ENCODE measurements at places on chromosomes 5 and 9.

- peaks cover 5% of the 10 kb centered on the region for H3K27me3 ChIP-seq
- H3K27ac ChIP-seq = no peak overlapping the region
- no peak for DNase-seq
- peaks cover 5% of the 10 kb centered on the region for H3K4me1 ChIP-seq
- no peaks in the 10 kb centered on the region for H3K36me3 ChIP-seq
- no peak overlapping the region for H3K4me3 ChIP-seq
Observed at GRCh38 chr9:114423181-114423580, 35.4 kb upstream of the AKNA start.

DNA sequence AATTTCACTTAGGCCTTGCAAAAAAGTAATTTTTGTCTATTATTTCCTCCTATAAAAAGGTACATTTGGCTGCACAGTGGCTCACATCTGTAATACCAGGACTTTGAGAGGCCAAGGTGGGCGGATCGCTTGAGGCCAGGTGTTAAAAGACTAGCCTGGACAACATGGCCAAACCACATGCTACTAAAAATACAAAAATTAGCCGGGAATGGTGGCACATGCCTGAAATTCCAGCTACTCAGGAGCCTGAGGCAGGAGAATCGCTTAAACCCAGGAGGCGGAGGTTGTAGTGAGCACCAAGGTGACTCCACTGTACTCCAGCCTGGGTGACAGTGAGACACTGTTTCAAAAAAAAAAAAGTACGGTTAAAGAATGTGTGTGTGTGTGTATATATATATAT lies 15.7 kb downstream of the NUP155 start:
- peaks cover 26% of the 10 kb centered on the region for H3K36me3 ChIP-seq
- no peak for DNase-seq
- H3K4me3 ChIP-seq = no peak overlapping the region
- H3K27me3 ChIP-seq = no peaks in the 10 kb centered on the region

- H3K27ac ChIP-seq = no peak overlapping the region
- no peaks in the 10 kb centered on the region for H3K36me3 ChIP-seq
- H3K4me3 ChIP-seq = no peak overlapping the region
- H3K4me1 ChIP-seq = no peaks in the 10 kb centered on the region
- H3K27me3 ChIP-seq = peaks cover 3% of the 10 kb centered on the region
Observed at GRCh38 chr5:39891376-39891775, 466.6 kb upstream of the DAB2 start.

- no peaks in the 10 kb centered on the region for H3K4me1 ChIP-seq
- H3K4me3 ChIP-seq = no peak overlapping the region
- no peaks in the 10 kb centered on the region for H3K27me3 ChIP-seq
- no peaks in the 10 kb centered on the region for H3K36me3 ChIP-seq
Observed at GRCh38 chr5:41345295-41345694, 132.0 kb upstream of the C6 start.

DNA sequence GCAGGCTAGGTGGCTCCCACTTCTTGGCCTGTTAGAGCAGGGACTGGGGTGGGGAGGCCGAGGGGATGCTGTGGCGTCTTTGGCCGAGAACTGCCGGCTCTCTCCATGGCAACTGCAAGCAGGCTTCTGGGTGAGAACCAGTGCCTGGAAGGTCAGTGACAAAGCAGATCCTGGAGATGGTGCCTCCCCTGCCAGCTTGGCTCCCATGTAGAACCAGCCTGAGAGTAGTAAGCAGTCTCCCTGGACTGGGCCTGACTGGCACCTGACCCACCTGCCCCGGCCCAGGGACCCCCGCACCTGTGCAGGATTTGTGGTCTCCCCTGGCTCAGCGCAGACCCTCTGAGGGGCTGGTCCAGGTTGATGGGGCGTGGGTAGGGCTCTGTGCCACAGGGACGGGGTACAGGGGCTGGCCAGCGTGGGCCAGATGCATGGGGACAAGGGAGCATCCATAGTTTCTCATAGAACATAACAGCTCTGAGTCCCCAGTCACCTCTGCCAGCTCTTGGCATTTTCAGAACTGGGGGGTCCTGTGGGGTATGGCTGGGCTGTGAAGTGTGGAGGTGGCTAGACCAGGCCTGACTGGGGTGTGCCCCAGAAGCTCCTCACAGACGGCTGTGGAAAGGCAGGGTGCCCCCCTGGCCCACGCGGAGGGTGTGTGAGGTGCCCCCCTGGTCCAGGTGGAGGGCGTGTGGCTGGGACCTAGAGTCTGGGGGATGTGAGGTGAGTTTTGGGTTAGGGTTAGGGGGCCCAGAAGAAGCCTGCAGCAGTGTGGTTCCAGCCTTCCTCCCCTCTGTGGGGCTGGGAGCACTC lies 22.2 kb downstream of the CACNA1B start:
- H3K27ac ChIP-seq = no peak overlapping the region
- no peaks in the 10 kb centered on the region for H3K36me3 ChIP-seq
- H3K27me3 ChIP-seq = peaks cover 2% of the 10 kb centered on the region
- no peaks in the 10 kb centered on the region for H3K4me1 ChIP-seq
- H3K4me3 ChIP-seq = no peak overlapping the region

GRCh38 chr5:52870448-52870847 lies 82.7 kb downstream of the ITGA1 start:
- no peak overlapping the region for H3K4me3 ChIP-seq
- peaks cover 15% of the 10 kb centered on the region for H3K27me3 ChIP-seq
- no peak overlapping the region for H3K27ac ChIP-seq
- no peak for DNase-seq
- no peaks in the 10 kb centered on the region for H3K36me3 ChIP-seq
- no peaks in the 10 kb centered on the region for H3K4me1 ChIP-seq

DNA sequence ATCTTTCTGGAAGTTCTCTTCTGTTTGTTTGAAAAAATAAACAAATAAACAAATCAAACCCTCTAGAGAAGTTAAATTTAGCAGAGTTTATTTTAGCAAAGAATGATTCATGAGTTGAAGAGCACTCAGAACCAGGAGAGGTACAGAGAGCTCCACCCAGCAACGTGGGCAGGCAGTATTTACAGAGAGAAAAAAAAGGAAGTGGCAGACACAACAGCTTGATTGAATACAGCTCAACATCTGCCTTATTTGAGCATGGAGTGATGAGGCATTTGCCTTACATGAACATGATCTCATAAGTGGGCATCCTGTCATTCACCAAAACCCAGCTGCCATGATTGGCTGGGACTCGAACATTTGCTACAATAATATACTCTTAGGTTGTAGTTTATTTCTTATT lies 381.6 kb upstream of the ADAMTS16 start:
- no peak for DNase-seq
- no peaks in the 10 kb centered on the region for H3K36me3 ChIP-seq
- H3K27me3 ChIP-seq = no peaks in the 10 kb centered on the region

- H3K36me3 ChIP-seq = no peaks in the 10 kb centered on the region
- H3K4me1 ChIP-seq = no peaks in the 10 kb centered on the region
- H3K27me3 ChIP-seq = no peaks in the 10 kb centered on the region
- no peak for DNase-seq
Observed at GRCh38 chr5:147673266-147673665, 109.3 kb downstream of the JAKMIP2 start.

DNA sequence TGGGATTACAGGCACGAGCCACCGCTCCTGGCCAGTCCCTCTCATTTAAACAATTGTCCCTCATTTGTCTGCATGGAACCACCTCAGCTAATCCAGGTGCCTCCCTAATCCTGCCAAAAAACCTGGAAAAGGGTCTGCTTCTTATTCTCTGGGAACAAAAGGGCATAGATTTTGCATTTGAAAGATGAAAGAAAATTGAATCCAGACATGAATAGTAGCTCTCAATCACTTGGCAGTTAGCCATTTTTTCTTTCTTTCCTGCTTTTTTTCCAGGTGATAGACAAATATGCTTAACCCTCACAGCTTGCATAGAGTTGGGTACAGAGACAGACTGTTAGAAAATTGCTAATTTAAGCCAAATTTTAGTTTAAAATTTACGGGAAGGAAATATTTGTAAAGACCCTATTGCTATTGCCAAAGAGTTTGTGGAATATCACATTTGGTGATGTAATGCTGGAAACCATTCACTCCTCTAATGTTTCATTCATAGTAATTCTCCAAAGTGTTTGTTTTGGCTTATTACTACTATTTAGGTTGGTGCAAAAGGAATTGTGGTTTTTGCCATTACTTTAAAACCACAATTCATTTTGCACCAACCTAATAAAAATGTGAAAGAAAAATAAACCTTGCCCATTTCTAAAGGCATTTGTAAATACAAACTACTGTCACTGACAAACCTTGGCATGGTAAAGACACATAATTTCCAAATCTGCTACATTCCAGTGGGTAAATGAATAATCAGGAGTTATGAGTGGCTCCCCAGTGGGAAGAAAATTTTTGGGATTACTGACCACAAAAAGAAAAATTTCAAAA lies 80.5 kb upstream of the JAK2 start:
- H3K27me3 ChIP-seq = no peaks in the 10 kb centered on the region
- H3K27ac ChIP-seq = no peak overlapping the region
- H3K36me3 ChIP-seq = peaks cover 22% of the 10 kb centered on the region
- peaks cover 17% of the 10 kb centered on the region for H3K4me1 ChIP-seq
- H3K4me3 ChIP-seq = no peak overlapping the region
- DNase-seq = no peak

DNA sequence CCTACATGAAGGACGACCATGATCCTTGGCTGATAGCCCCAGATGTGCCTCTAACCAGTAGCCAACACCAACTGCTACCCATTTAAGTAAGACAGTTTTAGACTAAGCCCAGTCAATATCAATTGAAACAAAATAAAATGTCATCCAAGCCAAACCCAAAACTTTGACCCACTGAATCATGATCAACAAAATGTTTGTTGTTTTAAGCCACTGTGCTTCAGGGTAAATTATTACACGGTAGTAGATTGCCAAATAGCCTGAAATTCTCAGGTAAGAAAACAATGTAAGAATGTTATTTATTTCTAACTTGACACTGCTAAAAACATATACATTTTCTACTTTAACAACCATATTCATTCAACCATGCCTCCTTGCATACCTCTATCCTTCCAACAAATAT lies 105.5 kb upstream of the PAPPA start:
- no peaks in the 10 kb centered on the region for H3K4me1 ChIP-seq
- no peaks in the 10 kb centered on the region for H3K27me3 ChIP-seq
- no peak overlapping the region for H3K27ac ChIP-seq
- H3K36me3 ChIP-seq = no peaks in the 10 kb centered on the region
- DNase-seq = no peak
- no peak overlapping the region for H3K4me3 ChIP-seq

DNA sequence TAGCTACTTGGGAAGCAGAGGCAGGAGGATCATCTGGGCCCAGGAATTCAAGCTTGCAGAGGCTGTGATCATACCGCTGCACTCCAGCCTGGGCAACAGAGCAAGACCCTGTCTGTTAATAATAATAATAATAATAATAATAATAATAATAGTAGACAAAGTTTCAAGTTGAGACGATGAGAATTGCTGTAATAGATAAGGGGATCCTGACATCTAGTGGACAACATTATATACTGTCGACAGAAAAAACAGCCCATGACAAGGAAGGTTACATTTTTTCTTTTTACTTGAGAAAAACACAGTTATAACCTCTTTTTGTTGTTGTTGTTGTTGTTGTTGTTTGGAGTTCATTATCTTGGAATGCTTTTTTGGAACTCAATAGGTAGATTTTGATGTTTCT lies 35.3 kb downstream of the NDFIP1 start:
- H3K4me1 ChIP-seq = peaks cover 2% of the 10 kb centered on the region
- H3K27ac ChIP-seq = no peak overlapping the region
- no peaks in the 10 kb centered on the region for H3K27me3 ChIP-seq
- no peak overlapping the region for H3K4me3 ChIP-seq
- H3K36me3 ChIP-seq = peaks cover 34% of the 10 kb centered on the region
- no peak for DNase-seq

DNA sequence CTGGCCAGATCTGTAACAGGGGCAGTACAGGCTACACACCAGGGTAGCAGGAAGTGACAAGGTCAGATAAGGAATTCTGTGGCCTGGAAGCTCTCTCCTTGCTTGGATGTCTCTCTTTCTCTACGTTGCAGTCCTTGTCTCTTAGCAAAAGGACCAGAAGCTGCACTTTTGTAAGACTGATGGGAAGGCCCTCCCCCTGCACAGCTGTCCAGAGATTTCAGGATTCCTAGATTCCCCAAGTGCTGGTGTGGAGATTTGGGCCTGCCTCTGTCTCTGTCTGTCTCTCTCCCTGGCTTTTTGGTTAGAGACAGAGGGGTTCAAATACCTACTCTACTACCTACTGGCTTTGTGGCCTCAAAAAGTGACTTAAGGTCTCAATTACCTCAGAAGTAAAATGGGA lies 10.0 kb upstream of the CNTFR start:
- H3K27ac ChIP-seq = no peak overlapping the region
- no peaks in the 10 kb centered on the region for H3K4me1 ChIP-seq
- no peaks in the 10 kb centered on the region for H3K36me3 ChIP-seq

DNA sequence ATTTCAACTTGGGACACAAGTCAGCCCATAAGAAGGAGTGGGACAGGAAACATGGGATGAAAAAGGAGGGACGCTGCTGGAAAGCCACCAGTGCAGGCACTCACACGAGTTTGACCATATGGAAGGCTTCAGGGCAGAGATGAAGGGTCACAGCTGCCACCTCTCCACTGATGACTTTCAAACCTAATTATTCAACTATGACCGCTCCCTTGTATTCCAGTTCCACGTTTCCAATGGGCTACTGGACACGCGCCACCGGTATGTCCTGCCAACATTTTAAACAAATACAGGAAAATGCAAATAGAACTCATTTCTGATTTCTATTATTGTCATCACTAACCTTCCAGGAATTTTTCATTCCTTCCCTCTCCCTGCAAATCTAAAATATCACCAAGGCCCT lies 134.7 kb downstream of the SLC1A3 start:
- H3K4me3 ChIP-seq = no peak overlapping the region
- peaks cover 33% of the 10 kb centered on the region for H3K27me3 ChIP-seq
- H3K4me1 ChIP-seq = peaks cover 17% of the 10 kb centered on the region
